ENCODE measurements at places on chromosomes 5 and 9. TPM values are rescaled to one million over a fixed set of nuclear protein-coding genes. Genes with fewer than 3 reads are reported as not detected.

The SDHA gene
- total RNA-seq: 757 TPM

GRCh38 chr5:133897431-133897830 lies 71.0 kb downstream of the C5orf15 start:
- no peak for DNase-seq

- DNase-seq: no peak
Observed at GRCh38 chr9:69527454-69527853, 144.7 kb downstream of the APBA1 start.

DNA sequence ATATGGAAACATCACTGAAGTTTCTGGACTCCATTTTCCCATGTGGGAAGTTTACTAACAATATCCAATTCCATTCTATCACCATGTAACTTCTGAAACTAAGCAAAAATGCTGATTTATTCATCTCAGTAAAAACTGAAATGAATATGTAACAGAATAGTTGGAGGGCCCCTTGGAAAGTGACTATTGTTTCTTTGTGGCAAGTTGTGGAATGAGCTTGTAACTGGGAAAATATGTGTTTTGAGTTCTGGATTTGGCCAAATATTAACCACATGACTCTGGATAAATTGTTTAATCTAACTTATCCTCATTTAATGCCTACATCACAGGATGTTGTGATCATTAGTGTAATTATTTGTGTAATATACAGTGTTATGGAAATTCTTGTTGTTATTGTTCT lies 619.3 kb downstream of the TLE4 start:
- no peak for DNase-seq

GRCh38 chr5:108521841-108522506 lies 140.1 kb upstream of the FBXL17 start:
- DNase-seq: no peak

The NR2F1 gene
- 0.47 TPM for total RNA-seq

The SPATA31E1 gene
- total RNA-seq: not detected

DNA sequence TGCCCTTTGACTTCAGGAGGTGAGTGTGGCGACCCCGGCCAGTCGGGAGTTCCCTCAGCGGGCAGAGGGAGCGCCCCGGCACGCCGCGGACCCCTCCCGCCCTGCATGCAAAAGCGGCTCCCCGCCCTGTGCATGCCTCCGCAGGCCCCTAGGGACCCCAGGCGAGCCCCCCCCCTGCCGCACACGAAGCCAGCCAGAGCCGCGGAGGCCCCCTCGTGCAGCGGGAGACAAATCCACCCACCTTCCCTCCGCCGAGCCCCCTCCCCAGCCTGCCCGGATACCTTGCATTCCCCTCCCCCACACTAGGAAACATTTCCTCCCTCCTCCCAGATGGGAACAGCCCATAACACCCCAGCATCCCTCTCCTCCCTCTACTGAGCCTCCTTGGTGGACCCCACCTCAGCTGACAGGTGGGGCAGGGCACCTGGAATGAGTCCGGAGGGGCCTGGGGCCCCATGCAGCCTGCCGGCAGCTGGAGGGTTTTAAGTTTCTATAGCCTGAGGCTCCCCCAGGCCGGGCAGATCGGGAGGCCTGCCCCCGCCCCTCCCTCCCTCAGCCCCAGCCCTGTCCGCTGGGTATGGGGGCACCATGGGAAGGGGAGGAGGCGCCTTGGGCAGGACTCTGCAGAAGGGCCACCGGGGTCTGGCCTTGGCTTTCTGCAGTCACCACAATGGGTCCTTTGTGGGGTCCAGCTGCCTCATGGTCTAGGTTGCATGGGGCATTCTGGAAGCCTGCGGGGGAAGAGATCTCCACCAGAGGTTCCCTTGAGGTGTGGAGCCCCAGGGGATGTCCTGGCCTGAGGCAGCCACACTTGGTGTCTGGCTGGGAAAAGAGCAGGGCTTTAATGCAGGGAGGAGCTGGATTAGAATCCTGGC lies 601 bp downstream of the ERGIC1 start:
- no peak for DNase-seq
